ENCODE measurements at places on chromosomes 1 and 21.

GRCh38 chr21:46295177-46295770 is 9.1 kb downstream of the YBEY start:
- no peak for DNase-seq

GRCh38 chr1:234551032-234551378 is 59.0 kb downstream of the IRF2BP2 start:
- no peak for DNase-seq

- DNase-seq = no peak
These were observed 51.9 kb downstream of the CDC7 start for GRCh38 chr1:91552596-91552995.

DNA sequence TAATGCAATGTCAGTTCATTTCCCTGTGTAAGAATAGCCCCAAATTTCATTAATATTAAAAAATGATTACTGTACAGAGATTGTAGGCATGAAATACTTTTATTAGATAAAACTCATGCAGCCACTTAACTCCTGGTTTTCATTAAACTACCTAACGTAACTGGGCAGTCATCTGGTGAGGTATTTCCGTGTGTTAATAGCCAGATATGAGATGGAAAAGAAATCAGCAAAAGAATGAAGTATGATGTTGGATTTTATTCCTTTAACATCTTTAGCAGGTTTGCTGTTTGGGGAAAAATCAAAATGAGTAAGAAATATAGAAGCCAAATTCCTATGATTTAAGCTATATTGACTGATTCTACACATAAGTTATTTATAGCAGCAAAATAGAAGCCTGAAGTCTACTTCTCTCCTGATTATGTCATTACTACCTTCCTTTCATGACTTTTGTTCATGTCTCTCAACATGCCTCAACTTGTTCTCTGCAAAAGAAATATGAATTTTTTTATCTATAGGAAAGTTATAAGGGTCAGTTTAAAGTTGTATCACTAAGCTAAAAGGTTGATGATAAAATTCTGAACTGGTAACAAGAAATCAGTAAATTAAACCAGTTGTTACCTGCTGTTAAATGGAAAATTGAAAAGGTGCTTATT is 42.6 kb downstream of the CCDC18 start:
- no peak for DNase-seq

GRCh38 chr1:31746687-31747086 is 17.5 kb downstream of the ADGRB2 start:
- DNase-seq = no peak

- DNase-seq = peak; percentile 30
These were observed 4.6 kb downstream of the RCC1 start for GRCh38 chr1:28510273-28510969.

GRCh38 chr1:210523830-210524229 is 195.1 kb downstream of the HHAT start:
- no peak for DNase-seq

DNA sequence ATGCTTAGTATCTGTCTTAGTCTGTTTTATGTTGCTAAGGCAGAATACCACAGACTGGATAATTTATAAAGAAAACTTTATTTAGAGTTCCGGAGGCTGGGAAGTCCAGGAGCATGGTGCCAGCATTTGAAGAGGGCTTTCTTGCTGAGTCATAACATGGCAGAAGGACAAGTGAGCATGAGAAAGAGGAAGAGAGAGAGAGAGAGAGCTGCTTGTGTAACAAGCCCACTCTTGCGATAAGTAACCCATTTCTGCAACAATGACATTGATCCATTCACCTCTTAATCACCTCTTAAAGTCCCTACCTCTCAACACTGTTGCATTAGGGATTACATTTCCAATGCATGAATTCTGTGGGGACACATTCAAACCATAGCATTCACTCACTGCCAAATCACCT is 11.7 kb upstream of the MYOCOS start:
- no peak for DNase-seq

DNA sequence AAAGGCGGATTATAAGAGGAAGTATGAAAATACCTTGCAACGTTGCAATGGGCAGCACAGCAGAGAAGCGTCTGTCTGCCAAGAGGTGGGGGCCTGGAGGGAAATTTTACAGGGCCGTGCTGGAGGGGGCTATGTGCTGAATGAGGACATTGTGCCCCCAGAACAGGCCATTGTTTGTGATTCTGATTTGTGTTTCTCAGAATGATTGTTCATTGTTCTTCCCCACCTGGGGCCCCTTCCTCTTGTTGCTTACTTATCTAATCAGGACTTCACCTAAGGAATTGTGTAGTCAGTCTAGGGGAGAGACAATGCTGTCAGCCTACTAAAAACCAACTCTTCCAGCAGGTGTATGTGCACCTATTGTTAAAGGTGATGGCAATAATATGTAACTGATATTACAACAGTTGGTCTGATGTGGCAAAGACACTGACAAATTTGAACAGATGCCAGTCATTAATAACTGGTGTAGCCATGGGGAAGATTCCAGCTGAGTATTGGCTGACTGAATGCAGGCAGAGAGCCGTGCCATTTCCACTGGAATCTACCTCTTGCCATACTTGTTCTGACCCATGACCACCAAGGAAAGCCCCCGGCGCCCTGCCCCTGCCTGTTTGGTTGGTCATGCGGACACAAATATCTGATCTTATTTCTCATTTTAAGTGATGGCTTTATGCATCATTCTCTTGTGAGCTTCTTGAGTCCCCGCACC is 45.2 kb upstream of the PSEN2 start:
- no peak for DNase-seq

- DNase-seq = no peak
These were observed 18.2 kb downstream of the CTH start for GRCh38 chr1:70429219-70429618.

DNA sequence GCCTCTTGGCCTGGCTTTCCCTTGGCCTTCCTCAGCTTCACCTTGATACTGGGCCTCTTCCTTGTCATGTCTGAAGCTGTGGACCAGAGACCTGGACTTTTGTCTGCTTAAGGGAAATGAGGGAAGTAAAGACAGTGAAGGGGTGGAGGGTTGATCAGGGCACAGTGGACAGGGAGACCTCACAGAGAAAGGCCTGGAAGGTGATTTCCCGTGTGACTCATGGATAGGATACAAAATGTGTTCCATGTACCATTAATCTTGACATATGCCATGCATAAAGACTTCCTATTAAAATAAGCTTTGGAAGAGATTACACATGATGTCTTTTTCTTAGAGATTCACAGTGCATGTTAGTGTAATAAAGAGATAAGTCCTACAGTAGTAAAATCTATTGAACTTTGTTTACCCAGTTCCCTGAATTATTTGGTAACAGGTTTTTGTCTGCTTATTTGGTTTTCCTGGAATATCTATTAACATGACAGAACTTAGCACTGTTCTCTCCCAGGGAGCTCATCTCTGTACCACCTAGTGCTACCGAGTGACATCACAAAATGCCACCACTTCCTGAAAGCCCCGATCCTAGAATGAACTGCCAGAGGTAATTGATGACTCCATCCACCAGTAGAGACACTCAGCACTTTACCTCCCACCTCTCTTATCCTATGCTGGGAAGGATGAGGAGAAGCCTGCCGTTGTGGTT is 22.2 kb downstream of the UBE2T start:
- no peak for DNase-seq

GRCh38 chr1:19647643-19648042 is 3.5 kb downstream of the NBL1 start:
- peak; percentile 54 for DNase-seq

GRCh38 chr1:151976858-151977257 is 16.8 kb downstream of the S100A10 start:
- DNase-seq = no peak

- no peak for DNase-seq
These were observed 104.5 kb upstream of the FMN2 start for GRCh38 chr1:239987103-239987745.

DNA sequence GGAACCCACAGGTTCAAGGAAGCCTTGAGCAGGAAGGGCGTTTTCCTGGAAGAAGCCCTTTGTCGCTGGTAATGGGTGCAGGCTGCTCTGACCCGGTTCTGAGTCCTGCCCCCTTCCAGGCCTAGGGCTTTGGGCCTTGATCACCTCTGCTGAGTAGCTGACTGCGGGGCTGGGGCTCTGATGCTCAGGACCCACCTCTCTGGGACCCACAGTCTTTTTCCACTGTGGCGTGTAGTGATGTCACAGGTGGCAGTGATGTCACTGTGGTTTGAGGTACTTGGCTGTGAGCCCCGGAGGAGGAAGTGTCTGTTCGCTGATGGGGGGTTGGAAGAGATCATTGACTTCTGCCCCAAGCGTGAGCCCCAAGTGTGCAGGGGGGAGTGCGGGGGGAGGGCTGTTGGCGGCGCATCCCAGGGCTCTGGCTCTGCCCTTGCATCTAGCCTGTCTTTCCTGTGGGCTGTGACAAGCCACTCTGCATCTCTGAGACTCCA is 6.9 kb downstream of the TNFRSF1B start:
- peak; percentile 94 for DNase-seq

DNA sequence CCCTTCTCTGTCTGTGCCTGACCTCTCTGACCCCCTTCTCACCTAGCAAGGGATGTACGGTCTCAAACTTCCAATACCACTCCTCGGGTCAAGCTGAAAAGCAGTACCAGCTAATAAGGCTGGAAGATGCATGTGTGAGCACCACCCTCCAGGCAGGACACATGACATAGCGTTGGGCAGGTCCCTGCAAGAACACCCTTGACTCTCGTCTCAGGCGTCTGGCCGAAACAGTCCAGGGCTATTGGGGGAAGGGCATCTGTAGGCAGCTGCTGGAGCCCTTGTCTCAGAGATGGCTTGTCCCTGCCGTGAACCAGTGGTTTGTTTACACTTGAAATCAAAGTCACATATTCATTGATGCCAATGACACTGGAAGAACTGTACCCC is 56.5 kb downstream of the CD46 start:
- no peak for DNase-seq

- no peak for DNase-seq
These were observed 15.4 kb downstream of the OVAAL start for GRCh38 chr1:180574031-180574713.

GRCh38 chr1:56297904-56298303 is 281.5 kb downstream of the PLPP3 start:
- DNase-seq = no peak

DNA sequence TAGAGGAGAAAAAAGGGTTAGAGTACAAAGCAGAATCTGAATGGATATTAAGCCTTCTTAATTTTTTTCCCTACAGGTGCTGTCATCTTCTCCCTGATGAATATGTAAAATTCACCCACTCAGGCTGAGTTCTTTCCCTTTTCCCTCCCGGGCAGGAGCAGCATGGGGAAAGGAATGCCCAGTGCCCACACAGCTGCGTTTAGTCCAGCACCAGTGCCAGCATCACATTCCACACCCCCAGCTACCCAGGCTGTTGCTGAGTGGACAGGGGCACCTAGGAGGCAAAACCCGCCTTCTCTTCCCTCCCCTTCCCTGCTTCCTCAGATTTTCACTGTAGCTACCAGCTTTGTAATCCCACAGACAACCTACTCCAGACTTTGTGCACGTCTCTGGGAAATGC is 3.4 kb upstream of the CADM3 start:
- DNase-seq = no peak

GRCh38 chr1:147612366-147612765 is 58.0 kb downstream of the ACP6 start:
- no peak for DNase-seq

DNA sequence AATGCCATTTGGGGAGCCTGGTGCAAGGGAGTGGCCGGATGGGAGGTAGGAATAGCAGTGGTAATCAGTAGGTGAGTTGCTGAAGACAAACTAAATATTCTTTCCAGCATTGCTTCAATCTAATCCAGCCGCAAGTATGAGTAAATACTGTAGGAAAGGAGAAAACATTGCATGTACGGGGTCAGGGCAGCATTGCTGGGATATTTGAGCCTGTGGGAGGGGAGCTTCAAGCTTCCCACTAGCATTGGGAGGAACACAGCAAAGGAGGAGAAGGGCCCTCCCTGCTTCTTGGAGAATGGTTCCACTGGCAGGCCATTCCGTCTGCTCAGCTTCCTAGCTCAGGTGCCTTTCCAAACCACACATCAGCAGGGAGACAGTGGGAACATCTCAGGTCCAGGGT is 15.2 kb downstream of the CAPN2 start:
- no peak for DNase-seq

DNA sequence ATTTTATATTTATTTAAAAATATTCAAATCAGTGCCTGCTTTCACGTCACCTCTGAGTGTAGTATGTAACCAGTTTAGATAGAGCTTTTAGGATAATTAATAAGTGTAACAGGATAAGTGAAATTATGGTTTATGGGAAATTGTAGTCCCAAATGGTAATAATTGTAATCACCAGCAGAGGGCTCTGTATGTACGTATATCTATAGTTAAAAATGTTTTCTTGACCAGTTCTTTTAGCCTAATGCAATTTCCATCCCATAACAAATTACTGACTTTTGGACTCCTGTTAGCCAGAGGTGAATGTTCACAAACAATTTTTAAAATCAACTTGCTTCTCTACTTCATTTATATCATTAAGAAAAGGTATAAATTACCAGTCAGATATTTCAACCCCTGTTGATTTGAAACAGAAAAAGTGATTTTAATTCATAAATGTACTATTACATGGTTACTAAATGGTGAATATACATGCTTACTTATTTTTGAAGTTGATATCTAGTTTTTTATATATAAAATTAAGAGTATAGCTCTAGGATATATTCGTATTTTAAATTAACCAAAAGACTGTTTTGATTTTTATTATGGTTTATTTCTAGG is 25.3 kb downstream of the SLC30A7 start:
- DNase-seq = peak; percentile 78

DNA sequence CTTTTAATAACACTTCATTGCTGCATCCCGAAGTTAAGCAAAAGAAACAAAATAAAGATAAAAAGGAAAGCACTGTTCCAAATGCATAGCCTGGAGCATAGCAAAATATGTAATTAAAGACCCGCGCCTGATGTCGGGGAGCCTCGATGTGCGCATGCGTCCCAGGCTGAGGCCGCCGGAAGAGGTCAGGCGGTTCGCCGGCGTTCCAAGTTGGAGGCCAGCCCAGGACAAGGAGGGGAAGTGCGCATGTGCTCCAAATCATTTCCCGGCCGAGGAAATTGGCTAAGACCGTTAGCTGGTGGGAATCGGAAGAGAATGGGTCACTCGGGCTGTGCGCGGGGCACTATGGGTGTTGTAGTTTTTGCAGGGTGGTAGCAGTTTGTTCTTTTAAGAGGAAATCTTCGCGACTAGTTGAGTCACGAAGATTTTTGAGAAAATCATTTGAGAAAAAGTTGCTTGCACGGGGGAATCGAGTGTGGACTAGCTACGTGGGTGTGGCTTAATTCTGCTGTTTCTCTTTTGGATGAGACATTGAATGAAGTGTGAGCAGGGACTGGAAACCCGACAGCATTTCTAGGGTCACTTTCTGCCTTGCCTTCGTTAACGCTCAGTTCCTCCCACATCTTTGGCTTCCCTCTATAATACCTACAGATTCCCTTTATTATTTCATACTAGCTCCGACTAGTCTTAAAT is 31.0 kb upstream of the CD1D start:
- DNase-seq = peak; percentile 80

All from CD4-positive, alpha-beta T cell treated with Interferon alpha-2 for 1 hour (primary cell).